ENCODE measurements at places on chromosomes 3 and 15. TPM values are rescaled to one million over a fixed set of nuclear protein-coding genes. Genes with fewer than 3 reads are reported as not detected.

The BCHE gene
- total RNA-seq = 42.3 TPM

The CAPN3 gene
- 675 TPM for total RNA-seq

The CCDC54 gene
- not detected for total RNA-seq

The MYZAP gene
- total RNA-seq = 2.6 TPM

The CCR9 gene
- total RNA-seq = 0.52 TPM

The PYGO1 gene
- total RNA-seq = 10.4 TPM

The RAB5A gene
- total RNA-seq = 38.6 TPM

The PPCDC gene
- total RNA-seq = 4.7 TPM

The P3H2 gene
- total RNA-seq = 19.8 TPM

The IL12A gene
- 0.52 TPM for total RNA-seq

The HYKK gene
- 3.7 TPM for total RNA-seq

The AHSG gene
- total RNA-seq = 0.52 TPM

The ADAMTS7 gene
- 7.3 TPM for total RNA-seq

The PLCL2 gene
- total RNA-seq = 83.5 TPM

The CHRNA7 gene
- 0.52 TPM for total RNA-seq

The CKMT1B gene
- under 0.01 TPM for total RNA-seq

The DNAH1 gene
- 2.1 TPM for total RNA-seq

The STRA6 gene
- 1.0 TPM for total RNA-seq

The OR5K2 gene
- total RNA-seq = not detected

The ITGA11 gene
- 5.7 TPM for total RNA-seq

The FGF7 gene
- 7.3 TPM for total RNA-seq

The ADAMTS9 gene
- 106 TPM for total RNA-seq

The COMMD2 gene
- 22.4 TPM for total RNA-seq

The STAB1 gene
- total RNA-seq = 67.3 TPM

The CSTA gene
- total RNA-seq = 0.52 TPM
